ENCODE measurements at places on chromosomes 1 and 21. TPM values are rescaled to one million over a fixed set of nuclear protein-coding genes. Genes with fewer than 3 reads are reported as not detected.

GRCh38 chr1:19309123-19309813 is 2.7 kb downstream of the AKR7A2 start:
- DNase-seq, result no peak

DNA sequence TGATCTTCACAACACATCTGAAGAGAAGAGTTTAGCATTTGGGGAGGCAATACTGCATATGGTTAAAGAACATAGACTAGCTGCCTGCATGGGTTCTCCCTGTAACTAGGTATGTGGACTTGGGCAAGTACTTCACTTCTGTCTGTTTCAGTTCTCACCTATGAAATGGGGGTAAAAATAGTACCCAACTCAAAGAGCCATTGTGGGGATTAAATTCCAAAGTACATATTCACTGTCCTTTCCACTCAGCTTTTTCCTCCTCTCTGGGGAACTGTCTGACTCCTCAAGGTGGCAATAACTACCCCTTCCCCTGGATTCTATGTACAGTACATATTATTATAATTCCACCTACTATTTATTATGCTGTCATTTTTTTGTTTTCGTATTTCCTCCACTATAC is 44.7 kb downstream of the USP24 start:
- DNase-seq, result no peak

- DNase-seq, result no peak
Measured at GRCh38 chr21:38875694-38876492, 70.2 kb downstream of the ETS2 start.

DNA sequence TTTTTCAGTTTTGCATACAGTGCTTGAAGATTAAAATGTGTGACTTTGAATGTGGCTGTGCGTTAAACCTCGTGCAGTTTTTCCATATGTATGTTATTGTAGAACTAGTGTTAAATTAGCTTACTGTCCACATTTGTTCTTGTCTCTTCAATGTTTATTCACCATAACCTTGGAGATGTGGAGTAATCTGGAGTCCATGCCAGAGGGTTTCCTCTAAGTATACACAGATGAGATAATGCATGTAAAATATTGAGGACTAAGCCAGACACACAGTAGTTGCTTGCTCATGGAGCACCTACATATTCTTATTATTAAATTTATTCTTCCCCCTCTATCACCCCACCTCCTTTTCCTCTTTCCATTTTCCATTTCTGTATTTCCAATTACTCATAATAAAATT is 7.7 kb upstream of the GIPC2 start:
- DNase-seq, result no peak

DNA sequence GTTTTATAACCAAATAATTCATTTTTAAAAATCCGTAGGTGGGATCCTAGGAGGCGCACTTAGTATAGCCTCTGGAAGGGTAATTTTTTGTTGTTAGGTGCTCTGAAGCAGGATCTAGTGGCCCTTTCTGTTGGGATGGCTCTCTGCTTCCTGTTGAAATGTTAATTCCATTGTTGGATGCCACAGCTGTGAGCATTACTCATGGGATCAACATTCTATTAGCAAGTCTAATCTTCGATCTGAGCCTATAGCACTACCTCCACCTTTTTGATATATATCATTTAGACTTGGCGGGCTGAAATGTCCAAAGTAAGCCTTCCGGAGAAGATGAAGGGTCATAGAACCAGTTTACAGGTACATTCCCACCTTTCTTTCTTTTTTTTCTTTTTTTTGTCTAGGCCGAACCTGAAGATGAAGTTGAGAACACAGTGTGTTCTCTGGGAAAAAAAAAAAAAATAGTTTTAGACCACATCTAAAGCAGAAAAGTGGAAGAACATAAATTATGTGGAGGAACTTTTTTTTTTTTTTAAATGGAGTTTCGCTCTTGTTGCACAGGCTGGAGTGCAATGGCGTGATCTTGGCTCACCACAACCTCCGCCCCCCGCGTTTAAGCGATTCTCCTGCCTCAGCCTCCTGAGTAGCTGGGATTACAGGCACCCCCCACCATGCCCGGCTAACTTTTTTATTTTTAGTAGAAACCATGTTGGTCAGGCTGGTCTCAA is 1.4 kb downstream of the CXADR start:
- no peak for DNase-seq

- DNase-seq, result no peak
Measured at GRCh38 chr1:165119086-165119485, 237.4 kb downstream of the LMX1A start.

- peak; percentile 83 for DNase-seq
Measured at GRCh38 chr1:56453016-56453415, 126.3 kb downstream of the PLPP3 start.

DNA sequence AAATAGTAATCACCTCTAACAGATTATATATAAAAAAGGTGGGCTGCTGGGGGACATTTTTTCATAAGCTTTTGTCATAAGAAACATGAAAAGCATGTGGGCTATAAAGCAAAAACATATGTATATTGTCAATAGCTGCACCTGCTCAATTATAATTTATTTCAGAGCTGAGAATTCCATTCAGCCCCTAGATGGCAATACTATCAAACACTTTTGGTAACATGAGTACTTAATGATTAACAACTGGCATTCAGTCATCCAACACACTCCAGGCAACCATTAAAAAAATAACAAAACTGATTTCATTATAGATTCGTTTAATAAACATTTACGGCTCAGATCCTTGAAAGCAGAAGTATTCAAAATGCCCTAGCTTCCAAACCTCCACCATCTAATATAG is 115.1 kb downstream of the KCTD3 start:
- no peak for DNase-seq

DNA sequence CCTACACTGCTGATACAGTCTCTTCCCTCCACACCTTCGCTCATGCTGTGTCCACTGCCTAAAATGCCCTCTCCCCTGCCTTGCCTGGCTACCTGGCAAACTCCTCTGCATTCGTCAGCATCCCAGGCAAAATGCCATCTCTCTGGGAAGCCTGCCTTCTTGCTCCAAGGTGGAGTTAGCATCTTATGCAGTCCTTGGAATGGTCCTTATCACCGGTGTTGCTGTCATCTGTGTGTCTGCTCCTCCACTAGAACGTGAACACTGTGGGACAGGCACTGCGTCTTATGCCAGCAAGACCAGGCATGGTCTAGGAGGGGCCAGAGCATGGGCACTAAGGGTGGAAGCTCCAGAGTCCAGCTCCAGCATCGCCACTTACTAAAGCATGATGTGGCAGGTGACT is 211.8 kb downstream of the MATN1 start:
- DNase-seq, result no peak

GRCh38 chr1:37156646-37157045 is 122.3 kb upstream of the GRIK3 start:
- DNase-seq, result no peak

DNA sequence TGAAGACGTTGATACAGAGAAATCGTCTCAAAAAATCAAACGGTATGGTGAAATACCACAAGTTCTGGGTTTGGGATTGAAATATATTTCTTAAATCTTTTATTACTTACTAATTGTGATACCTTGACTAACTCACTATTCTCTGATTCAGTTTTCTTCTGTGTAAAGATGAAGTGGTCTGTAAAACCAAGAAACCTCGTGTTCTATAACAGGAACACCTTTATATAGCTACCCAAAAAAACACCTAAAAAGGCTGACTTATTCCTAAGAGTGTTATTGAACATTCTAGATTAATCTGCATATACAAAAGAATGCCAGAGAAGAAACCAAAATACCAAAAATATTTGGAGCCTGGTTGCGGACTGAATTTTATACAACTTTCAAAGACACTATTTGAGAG is 721 bp downstream of the LRRIQ3 start:
- no peak for DNase-seq

DNA sequence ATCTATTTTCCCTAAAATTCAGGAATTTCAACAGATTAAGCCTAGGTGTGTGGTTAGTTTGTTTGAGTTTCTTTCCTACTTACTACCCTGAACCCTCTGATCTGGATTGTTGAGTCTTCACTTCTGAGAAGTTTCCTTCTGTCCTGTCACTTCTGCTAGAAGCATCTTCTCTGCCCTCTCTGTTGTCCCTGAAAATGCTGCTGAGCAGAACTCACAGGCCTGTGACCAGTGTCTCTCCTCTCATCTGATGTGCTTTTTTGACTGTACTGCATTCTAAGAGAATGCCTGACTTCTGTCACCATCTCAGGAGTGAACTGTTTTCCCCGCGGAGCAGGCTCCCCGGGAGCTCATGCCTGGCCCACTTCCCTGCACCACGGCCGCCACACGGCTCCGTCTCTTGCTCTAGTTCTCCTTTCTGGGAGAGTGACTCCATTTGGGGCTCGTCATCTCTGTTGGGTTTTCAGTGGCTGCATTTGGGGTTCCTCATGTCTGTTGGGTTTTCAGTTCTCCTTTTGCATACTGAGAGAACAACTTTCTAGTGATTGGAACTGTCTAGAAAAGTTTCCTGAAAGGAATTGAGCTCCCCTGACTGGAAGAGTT is 77.9 kb downstream of the POFUT2 start:
- DNase-seq, result no peak

GRCh38 chr1:116570358-116571214 is at the start of gene CD58:
TSS of gene CD58 (minus strand) at chr1:116571026. CDS start at chr1:116570972, 54 bp downstream.
- DNase-seq, result peak; percentile 93

DNA sequence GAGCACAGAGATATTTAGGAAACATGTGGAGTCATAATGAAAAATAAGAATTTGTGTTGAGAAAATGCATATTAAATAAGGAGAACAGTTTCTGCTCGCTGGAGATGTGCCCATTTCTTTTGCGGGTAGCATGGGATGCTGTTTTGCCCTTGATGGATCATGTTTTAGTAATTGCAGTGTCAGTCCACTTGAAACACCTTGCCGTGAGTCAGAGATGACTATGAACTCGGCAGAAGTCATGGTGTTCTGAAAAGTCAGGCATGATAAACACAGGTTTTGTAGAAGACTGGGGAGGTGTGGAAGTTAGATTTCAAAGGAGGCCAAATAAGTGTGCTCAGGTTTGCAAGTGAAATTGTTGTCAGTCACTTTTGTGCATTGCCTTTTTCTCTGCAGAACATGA is 315.0 kb upstream of the LRRC7 start:
- DNase-seq, result no peak

DNA sequence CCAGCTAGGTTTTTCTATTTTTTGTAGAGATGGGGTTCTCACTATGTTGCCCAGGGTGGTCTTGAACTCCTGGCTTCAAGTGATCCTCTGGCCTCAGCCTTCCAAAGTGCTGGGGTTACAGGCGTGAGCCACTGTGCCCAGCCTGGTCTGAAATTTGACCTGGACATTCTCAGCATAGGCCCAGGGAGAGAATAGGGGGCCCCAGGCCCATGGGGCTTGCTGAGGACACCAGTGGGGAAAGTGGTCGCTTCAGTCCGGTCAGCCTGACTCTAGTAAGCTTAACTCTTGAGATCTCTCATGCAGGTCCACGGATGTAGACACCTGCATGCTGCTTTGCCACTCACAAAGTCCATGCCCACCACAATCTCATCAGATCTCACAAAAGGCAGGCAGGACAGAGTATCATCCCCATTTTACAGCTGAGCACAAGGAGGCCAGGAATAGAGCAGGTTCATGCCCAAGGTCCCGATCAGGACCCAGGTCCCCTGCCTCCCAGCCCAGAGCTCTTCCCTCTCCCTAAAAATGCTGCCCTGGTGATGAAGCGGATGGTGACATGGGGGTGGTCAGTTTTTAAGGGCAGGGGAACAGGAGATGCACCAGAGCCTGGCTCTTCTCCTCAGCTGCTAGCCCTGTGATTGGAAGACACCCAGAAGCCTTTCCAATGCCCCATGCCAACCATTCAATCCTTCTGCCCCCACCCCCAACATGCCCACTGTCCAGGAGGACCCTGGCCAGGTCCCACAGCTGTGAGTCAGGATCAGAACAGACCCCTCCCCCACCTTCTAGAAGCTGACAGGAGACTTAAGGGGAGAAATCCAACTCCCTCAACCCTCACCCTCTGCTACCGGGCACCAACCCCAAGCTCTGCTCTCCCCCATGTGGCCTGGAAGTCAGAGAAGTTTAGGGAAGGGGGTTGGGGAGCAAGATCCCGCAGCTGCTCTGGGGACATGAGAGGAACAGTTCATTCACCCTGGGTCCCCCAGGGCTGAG is 1.8 kb downstream of the FHL3 start:
- no peak for DNase-seq

- no peak for DNase-seq
Measured at GRCh38 chr1:78884685-78885452, 121.7 kb downstream of the ADGRL4 start.

GRCh38 chr21:42063571-42064521 is 7.3 kb upstream of the UMODL1 start:
- DNase-seq, result no peak

ZNF683 gene
- not detected for total RNA-seq

LRRC38 gene
- not detected for total RNA-seq

YBX1 gene
- 773 TPM for total RNA-seq

CLCA4 gene
- total RNA-seq, result not detected

ZBTB8A gene
- 10.8 TPM for total RNA-seq

DNALI1 gene
- total RNA-seq, result 10.7 TPM

FAM78B gene
- 2.8 TPM for total RNA-seq

MAN1A2 gene
- total RNA-seq, result 36.8 TPM

TRIM46 gene
- 0.16 TPM for total RNA-seq

ZNF593 gene
- total RNA-seq, result 29.3 TPM

TRIM67 gene
- not detected for total RNA-seq

ANGPTL3 gene
- total RNA-seq, result not detected

MNDA gene
- 6.1 TPM for total RNA-seq

All from sigmoid colon (tissue), 7 donors.